Spinal cord (tissue), 10 donors: ENCODE measurements at places on chromosomes 1 and 21. TPM values are rescaled to one million over a fixed set of nuclear protein-coding genes. Genes with fewer than 3 reads are reported as not detected.

The AMPD1 gene
- total RNA-seq: not detected

The CCDC28B gene
- total RNA-seq: 23.6 TPM

The S100A7A gene
- not detected for total RNA-seq

The KRTAP12-2 gene
- total RNA-seq: not detected

The COL18A1 gene
- 309 TPM for total RNA-seq

DNA sequence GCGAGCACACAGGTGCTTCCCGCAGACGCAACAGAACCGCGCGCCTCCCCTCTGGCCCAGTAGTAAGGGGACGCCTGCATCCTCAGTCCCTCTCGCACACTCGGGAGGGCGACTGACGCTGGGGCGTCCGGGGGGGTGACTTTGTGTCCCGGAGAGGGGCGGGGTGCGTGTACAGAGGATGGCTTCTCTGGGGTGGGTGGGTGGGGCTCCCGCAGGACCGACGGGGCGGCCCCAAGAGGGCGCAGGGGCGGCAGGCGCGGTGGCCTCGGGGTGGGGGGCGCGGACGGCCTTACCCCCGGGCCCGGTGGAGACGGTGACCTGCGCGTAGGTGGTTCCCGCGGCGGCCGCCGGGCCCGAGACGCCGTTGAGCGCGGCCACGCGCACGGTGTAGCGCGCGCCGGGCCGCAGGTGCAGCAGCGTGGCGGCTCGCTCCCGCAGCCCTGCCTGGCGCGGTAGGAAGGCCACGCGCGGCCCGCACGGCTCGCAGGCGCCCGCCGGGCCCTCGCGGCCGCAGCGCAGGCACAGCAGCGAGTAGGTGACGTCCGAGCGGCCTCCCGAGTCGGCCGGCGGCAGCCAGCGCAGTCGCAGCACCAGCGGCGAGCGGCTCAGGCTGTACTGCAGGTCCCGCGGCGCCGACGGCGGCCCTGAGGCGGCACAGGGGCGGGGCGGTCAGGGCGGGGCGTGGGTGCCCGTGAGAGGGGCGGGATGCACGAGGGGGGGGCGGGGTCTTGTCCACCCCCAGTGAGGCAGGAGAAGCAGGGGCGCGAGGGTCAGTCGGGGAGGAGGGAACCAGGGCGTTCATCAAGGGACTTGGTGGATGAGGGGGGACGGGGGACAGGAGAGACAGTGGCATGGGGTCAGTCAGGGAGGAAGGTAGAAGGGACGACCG, 12.1 kb downstream of the EPHA10 start:
- DNase-seq: no peak

DNA sequence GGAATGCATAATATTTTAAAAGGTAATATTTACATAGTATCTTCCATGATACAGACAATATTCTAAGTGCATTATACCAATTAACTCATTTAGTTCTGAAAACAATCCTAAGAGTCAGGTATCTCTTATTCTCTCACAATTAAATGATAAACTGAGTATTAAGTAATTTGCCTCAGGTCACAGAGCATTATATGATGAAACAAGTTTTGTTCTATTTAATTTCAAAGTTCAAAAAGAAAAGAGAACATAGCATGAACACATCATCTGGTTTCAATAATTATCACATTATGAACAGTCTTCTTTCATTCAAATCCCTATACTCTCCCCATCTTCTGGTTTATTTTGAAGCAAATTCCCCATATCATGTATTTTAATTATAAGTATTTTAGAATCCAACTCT, 927.5 kb downstream of the ADGRL2 start:
- DNase-seq: no peak

- DNase-seq: peak; percentile 82
These were observed 57.4 kb downstream of the OLIG1 start for GRCh38 chr21:33127154-33127867.

DNA sequence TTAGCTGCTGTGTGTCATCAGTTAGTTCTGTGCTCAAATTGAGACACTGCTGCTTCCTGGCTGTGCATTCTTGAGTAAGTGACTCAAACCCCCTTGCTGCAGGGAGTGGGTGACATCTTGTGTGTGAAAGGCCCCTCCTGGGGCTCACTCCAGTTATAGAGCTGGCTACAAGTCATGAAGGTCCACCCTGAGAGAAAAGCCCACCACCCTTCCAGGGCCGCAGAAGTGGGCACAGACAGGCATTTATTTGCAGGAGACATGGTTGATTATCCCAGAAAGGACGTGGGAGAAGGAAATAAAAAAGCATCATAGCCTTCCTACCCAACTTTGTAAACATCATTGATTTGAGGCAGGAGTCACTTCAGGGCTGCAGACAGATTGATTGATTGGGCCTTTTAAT, 550.6 kb downstream of the MATN1 start:
- no peak for DNase-seq

DNA sequence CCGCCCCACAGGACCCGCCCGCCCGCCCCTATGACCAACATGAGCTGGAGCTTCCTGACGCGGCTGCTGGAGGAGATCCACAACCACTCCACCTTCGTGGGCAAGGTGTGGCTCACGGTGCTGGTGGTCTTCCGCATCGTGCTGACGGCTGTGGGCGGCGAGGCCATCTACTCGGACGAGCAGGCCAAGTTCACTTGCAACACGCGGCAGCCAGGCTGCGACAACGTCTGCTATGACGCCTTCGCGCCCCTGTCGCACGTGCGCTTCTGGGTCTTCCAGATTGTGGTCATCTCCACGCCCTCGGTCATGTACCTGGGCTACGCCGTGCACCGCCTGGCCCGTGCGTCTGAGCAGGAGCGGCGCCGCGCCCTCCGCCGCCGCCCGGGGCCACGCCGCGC, 7.9 kb upstream of the IBA57 start:
- DNase-seq: no peak

DNA sequence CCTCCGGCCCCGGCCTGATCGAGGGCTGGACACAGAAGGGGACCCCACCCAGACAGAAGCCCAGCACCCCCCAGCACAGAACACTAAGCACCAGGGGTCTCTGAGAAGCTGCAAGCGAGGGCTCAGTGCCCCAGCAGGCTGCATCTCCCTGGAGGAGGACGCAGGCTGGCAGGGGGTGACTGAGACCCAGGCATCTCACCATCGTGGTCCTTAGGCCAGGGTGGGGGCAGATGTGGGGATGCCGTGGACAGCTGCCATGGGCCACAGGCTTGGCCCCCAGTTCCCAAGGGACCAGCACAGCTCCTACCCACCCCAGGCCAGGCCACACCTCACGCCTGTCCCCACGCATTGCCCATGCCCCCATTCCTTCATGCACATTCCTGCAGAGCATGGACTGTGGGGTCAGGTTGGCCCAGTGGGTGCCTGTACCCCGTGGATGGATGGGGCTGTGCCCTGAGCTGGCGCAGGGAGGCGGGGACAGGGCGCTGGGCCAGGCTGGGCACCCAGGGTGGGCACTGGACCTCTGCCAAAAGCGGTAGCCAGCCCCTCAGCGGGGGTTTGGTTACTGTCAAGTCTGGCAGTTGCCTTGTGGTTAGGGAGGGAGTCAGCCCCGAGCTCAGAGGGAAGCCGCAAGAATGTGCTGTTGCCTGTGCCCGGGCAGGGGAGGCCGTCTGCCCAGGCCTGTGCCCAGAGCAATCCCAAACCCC, 61.5 kb downstream of the ARHGEF16 start:
- DNase-seq: no peak

DNA sequence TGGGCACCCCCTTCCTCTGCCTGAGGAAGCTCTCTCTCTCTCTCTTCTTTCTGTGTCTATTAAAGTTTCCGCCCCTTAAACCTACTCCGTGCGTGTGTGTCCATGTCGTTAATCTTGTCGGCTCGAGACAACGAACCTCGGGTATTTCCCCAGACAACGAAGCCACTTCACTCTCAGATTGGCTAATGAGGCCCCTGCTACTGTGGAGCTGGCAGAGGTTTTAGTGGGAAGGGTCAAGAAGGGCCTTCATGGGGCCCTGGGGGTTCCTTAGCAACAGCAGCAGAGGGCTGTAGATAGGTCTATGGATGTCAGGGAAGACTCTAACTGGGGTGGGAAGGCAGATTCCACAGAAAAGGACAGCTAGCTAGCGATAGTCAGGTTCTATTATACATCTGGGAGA, 239.8 kb upstream of the RAB4A start:
- DNase-seq: no peak

DNA sequence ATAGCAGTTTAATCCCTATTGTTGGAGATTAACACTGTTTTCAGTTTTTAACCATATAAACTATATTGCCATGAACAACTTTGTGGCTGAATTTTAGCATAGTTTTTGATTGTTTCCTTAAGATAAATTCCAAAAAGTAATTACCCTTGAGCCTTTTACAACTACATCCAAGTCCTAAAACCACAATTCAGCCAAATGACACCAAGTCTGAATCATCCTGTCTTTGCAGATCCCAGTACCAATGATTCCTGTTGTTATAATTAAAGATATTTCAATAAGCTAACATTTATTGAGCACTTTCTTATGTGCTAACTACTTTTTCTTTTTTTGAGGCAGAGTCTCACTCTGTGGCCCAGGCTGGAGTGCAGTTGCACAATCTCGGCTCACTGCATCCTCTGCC, 35.6 kb downstream of the IL23R start:
- DNase-seq: no peak

- DNase-seq: no peak
These were observed 350.6 kb upstream of the NCAM2 start for GRCh38 chr21:20647607-20648006.

DNA sequence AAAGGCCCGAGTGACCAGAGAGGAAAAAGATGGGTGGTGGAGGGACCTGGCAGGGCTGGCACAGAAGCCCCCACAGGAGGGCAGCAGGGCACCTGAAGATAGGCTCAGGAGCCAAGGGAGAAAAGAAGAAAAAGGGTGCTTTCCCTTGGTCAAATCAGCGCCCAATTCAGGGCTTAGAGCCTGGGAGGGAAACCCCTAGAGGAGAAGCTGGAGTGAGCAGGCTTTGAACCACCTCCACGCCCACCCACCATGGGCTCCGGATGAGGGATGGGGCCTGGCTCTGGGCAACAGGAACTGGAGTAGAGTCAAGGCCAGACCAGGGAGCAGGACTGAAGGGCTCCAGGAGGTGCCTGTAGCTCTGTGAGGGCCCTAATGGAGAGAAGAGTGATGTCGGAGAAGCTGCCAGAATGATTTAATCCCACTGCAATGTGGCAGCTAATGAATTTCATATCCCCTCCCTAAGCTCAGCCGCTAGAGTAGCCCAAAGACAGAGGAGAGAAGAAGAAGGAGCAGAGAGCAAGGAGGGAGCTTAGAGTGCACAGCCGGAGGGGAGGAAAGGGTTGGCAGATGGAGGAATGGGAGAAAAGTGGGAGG, 12.0 kb upstream of the PRELP start:
- DNase-seq: no peak

- DNase-seq: no peak
These were observed 16.0 kb downstream of the ZNF697 start for GRCh38 chr1:119632103-119632490.

- DNase-seq: no peak
These were observed 250.2 kb downstream of the LTN1 start for GRCh38 chr21:28742527-28742926.

DNA sequence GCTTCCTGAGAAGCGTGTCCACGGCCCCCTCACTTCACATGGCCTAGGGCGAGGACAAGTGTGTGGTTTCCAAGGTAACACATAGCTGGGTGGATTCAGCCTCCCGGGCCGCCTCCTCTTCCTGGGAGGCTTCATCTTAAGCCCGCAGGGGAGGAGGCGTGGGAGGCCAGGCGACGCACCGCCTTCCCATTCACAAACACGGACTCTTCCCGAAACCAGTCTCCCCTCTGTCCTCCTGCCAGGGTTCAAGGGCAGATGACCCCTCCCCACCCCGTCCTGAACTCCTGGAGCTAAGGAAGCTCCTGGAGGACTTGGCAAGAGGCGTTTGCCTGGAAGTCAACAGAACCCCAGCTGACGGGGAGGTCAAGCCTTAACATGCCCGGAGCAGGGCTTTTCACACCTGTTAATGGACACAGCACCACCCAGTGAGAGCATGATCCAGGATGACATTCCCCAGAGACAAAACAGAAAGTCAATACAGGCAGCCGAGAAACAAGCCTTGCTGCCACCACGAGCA, 56.7 kb downstream of the KCNN3 start:
- no peak for DNase-seq

- no peak for DNase-seq
These were observed 89.4 kb upstream of the UBE2U start for GRCh38 chr1:64114012-64114525.

DNA sequence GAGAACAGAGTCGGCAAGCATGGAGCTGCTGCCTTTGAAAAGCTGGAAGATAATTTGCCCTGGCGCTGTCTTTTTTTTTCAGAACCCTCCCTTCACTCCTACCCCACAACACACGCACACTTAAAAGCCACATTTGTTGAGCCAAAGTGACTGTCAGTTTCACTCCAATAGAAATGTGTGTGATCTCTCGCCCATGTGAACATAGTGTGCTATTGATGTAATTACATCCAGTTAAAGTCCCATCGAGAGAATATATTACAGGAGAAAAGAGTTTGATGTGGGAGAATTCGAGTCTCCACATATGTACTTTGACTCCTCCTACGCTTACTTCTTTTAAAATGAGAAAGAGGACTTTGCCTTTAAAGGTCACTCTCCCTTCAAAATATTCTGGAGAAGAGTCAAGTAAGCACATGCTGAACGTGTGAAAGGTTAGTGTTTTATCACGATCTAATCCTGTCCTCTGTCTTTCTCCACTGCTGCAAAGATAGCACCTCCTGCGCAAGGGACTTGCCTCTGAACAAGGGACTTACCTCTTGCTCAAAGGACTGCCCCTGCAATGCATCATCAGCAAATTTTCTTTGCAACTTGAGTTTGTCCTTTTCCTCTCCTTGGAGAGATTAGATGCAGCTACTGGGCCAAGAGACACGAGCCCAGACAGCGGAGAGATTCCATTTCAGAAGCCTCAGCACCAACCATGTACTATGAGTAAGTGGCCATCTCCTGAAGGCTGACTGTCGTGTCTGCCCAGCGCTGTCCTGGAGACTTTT, 613.9 kb downstream of the PTPRU start:
- DNase-seq: no peak

- DNase-seq: no peak
These were observed 2.7 kb downstream of the CD34 start for GRCh38 chr1:207908107-207908734.

GRCh38 chr1:45924736-45925135, 121.3 kb downstream of the MAST2 start:
- DNase-seq: no peak
